Esophagus squamous epithelium (tissue), 5 donors: ENCODE measurements at places on chromosomes 5 and 9. TPM values are rescaled to one million over a fixed set of nuclear protein-coding genes. Genes with fewer than 3 reads are reported as not detected.

DNA sequence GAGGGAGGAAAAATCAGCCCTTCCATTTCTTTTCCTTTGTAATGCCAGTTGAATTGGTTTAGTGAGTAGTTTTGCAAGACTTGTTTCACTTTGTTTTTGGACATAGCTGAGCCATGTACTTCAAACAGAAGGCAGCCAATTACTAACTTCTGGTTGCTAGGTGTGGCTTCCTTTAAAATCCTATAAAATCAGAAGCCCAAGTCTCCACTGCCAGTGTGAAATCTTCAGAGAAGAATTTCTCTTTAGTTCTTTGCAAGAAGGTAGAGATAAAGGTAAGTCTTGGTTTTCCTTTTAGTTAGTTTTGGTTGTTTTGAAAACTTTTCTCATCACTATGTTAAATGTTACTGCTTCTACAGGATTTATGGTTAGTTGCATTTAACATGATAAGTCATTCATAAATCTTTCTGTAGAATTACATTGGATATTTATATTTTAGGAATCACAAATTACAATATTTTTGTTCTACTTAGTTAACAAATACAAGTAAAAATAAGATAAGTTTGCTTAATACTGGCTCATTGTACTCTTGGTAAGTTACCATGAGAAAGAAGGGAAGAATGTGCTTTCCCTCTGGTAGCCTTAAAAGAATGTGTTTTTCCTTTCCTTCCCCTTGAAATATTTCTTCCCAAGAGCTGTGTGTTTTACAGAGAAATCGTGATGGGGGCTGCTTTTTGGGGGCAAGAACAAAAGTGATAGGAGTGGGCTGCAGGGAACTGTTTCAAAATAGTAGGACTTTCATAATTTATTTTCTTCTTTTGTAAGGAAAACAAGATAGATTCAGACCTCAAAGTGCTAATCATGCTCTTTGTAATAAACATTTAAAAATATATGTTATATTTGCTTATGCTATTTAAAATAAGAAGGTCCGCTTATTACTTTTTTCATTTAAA lies at the start of gene ANXA1:
Gene ANXA1, plus strand, starts transcription at position 213 of the 890 bp plus-strand sequence. CDS start 6,671 bp downstream, outside the sequence.
- H3K4me1 ChIP-seq, result peaks cover 15% of the 10 kb centered on the region
- H3K27ac ChIP-seq, result peak within 1 kb of the TSS; percentile 84
- H3K4me3 ChIP-seq, result peak within 1 kb of the TSS; percentile 65
- DNase-seq, result no peak
- H3K36me3 ChIP-seq, result no peaks in the 10 kb centered on the region

DNA sequence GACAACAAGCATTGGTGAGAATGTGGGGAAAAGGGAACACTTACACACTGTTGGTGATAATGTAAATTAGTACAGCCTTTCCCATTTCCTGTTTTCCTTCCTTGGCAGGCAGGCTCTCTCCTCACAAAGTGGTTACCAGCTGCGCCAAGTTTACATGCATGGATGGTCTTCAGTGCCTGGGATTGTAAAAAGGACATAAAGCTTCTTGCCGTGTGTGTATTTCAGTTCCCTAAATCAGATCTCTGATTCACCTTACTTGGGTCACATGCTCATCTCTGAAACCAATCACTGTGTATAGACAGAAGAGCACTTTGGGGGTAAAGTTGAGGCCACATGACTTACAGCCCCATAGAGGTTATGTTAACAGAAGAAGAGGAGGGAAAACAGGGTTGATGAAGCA lies 92.8 kb downstream of the CAVIN4 start:
- H3K36me3 ChIP-seq, result no peaks in the 10 kb centered on the region
- DNase-seq, result no peak
- no peak overlapping the region for H3K27ac ChIP-seq
- no peaks in the 10 kb centered on the region for H3K27me3 ChIP-seq

- no peak overlapping the region for H3K27ac ChIP-seq
- no peak for DNase-seq
- H3K4me3 ChIP-seq, result no peak overlapping the region
- peaks cover 59% of the 10 kb centered on the region for H3K4me1 ChIP-seq
Observed at GRCh38 chr9:129604766-129605163, 16.1 kb downstream of the C9orf50 start.

DNA sequence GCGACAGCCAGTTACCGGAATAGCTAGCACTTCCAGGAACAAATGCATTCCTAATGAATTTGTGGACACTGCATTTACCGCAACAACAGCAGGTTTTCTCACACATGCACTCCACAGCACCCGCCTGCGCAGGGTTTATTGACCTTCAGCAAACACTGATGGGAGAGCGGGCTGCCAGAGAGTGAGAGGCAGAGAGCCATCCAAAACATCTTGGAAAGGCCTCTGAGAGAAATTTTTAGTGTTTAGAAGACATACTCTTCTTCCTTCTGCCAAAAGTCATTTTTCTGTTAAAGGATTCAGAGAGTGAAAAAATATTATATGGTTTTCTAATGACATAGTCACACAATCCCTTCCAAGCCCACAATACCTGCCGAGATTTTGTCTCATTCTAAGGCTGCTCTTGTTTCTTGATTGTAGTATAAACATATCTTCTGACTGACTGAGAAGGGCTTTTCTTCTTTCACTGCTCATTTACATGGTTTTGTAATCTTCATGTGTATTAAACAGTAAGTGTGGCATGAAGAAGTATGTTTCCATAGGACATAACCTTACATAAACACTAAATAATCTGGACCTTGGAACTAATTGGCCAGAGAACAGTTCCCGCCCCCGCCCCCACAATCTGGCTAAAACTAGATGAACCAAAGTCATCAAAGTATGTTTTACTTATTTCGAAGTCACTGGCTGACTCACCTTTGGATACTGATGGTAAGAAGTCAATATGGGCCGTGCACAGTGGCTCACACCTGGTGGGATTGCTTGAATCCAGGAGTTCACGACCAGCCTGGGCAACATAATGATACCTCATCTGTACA lies 432.5 kb upstream of the MEF2C start:
- no peaks in the 10 kb centered on the region for H3K27me3 ChIP-seq
- H3K4me3 ChIP-seq, result no peak overlapping the region
- H3K36me3 ChIP-seq, result no peaks in the 10 kb centered on the region
- no peak for DNase-seq
- H3K4me1 ChIP-seq, result peaks cover 6% of the 10 kb centered on the region

DNA sequence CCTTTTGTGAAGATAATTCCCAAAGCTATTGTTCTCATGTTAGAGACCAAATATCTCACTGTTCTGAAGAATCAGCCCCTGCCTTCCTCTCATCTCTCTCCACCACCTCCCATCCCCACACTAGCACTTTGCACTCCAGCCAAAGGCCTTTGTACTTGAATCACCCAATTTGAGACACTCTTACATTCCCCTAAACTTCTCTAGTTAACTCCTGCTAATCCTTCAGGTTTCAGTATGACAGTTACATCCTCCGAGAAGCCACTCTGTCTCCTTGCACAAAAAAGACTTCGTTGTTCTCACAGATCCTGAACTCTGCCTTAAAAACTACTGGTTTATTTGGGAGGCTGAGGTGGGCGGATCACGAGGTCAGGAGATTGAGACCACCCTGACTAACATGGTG lies 227.5 kb downstream of the PIK3R1 start:
- no peak overlapping the region for H3K4me3 ChIP-seq
- no peak overlapping the region for H3K27ac ChIP-seq

GRCh38 chr5:141512390-141512910 lies 23.6 kb downstream of the PCDHGC5 start:
- H3K27ac ChIP-seq, result peak overlapping the region; percentile 95
- H3K27me3 ChIP-seq, result no peaks in the 10 kb centered on the region
- no peaks in the 10 kb centered on the region for H3K36me3 ChIP-seq

GRCh38 chr5:45410304-45410995 lies 285.7 kb downstream of the HCN1 start:
- no peak overlapping the region for H3K4me3 ChIP-seq
- H3K27ac ChIP-seq, result no peak overlapping the region
- H3K27me3 ChIP-seq, result no peaks in the 10 kb centered on the region
- no peaks in the 10 kb centered on the region for H3K4me1 ChIP-seq
- no peaks in the 10 kb centered on the region for H3K36me3 ChIP-seq

DNA sequence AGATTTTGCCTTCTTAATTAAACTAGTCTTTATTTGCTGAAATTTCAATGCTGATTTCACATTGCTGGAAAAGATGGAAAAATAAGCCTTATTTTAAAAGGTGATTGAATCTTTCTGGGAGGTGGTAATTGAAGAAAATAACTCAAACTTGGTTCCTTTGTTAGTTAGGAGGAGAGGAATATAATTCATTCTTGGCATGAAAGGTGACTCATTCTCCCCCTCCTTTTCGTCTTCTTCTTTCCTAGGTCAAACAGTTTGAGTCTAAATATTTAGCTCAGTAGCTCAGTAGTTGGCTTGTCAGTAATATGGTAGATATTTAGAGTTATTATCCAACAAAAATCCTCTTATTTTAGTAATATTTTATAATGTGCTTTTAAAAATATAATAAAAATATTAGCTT lies 353.9 kb upstream of the MEF2C start:
- DNase-seq, result no peak
- H3K4me1 ChIP-seq, result no peaks in the 10 kb centered on the region
- no peaks in the 10 kb centered on the region for H3K27me3 ChIP-seq
- no peak overlapping the region for H3K4me3 ChIP-seq

DNA sequence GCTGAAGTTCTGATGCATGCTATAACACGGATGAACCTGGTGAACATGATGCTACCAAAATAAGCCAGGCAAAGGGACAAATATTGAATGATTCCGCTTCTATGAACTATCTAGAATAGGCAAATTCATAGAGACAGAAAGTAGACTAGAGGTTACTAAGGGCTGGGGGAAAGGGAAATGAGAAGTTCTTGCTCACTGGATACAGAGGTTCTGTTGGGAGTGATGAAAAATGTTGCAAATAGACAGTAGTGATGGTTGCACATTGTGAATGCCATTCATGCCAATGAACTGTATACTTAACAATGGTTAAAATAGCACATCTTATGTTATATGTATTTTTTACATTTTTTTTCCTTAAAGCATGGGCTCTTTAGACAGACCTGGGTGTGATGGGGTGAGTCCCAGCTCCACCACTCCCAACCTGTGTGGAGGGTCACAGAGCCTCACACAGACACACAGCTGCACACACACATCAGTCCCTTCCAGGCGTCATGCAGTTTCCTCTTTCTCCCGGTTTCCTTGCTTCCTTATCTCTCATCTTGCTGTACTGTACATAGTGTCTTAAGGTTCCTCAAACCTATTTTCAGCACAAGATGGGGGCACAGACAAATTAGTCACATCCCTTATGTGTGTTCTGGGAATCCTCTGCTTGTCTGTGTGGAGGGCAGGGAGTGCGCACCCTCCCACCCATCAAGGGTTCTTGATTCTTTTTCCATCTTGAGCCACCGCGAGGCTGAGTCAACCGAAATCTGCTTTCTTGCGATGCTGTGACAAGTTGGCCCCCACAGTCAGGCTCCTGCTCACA lies 192.9 kb downstream of the CRB2 start:
- H3K36me3 ChIP-seq, result no peaks in the 10 kb centered on the region
- H3K27me3 ChIP-seq, result no peaks in the 10 kb centered on the region
- DNase-seq, result no peak
- H3K27ac ChIP-seq, result no peak overlapping the region

DNA sequence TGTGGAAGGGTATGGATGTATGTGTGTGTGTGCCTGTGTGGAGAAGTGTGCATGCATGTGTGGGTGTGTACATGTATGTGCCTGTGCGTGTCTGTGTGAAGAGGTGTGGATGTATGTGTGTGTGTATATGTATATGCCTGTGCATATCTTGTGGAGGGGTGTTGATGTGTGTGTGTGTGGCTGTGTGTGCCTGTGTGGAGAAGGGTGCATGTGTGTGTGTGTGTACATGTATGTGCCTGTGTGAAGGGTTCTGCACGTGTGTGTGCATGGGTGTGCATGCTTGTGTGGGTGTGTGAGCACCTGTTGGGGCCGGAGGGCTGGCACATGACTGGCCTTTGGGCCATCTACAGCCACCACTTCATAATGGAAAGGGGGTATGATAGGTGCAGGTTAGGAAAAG lies 291.4 kb downstream of the IRX2 start:
- H3K27me3 ChIP-seq, result no peaks in the 10 kb centered on the region
- no peak overlapping the region for H3K27ac ChIP-seq
- H3K36me3 ChIP-seq, result no peaks in the 10 kb centered on the region
- no peak for DNase-seq

GRCh38 chr5:1503241-1504068 lies 20.3 kb downstream of the LPCAT1 start:
- H3K27ac ChIP-seq, result no peak overlapping the region
- no peaks in the 10 kb centered on the region for H3K36me3 ChIP-seq
- H3K4me3 ChIP-seq, result no peak overlapping the region
- DNase-seq, result no peak

DNA sequence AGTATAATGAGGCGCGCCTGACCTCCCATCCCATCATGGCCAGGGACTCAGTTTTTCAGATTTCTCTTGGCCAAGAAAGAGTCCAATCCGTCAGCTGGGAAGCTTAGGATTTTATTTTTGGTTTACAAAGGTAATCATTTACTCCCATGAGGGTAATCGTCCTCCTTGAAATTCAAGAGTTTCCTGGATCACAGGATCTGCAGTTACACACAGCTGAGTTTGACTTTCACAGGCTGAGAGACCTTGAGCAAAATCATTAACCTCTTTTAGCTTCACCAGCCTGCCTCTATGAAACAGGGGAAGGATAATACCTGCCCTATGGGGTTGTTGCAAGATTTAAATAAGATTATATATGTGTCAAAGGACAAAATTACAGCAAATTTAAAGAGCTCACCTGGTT lies 15.4 kb upstream of the AK3 start:
- H3K4me1 ChIP-seq, result no peaks in the 10 kb centered on the region
- no peak for DNase-seq
- H3K36me3 ChIP-seq, result no peaks in the 10 kb centered on the region
- H3K27me3 ChIP-seq, result no peaks in the 10 kb centered on the region

The IFNB1 gene
- total RNA-seq, result not detected

The DOLK gene
- total RNA-seq, result 15.3 TPM

The ITGA1 gene
- 88.9 TPM for total RNA-seq

The ENTREP1 gene
- total RNA-seq, result 4.2 TPM

The EIF4EBP3 gene
- total RNA-seq, result 5.2 TPM

The PCDHGB2 gene
- 1.1 TPM for total RNA-seq

The CTNND2 gene
- 0.38 TPM for total RNA-seq
